NCI-H460 (cell line): ENCODE measurements at places on chromosomes 2 and 18. TPM values are rescaled to one million over a fixed set of nuclear protein-coding genes. Genes with fewer than 3 reads are reported as not detected.

The PLCD4 gene
- 2.8 and 7.6 TPM in 2 replicates for total RNA-seq

The MATN3 gene
- total RNA-seq, result 2.8 and 3.0 TPM in 2 replicates

The SULT1C4 gene
- total RNA-seq, result not detected in 2 replicates

The MYO5B gene
- 25.0 and 26.2 TPM in 2 replicates for total RNA-seq

The RIT2 gene
- total RNA-seq, result not detected in 2 replicates

The AQP12A gene
- total RNA-seq, result not detected in 2 replicates

The SCYGR8 gene
- not detected in 2 replicates for total RNA-seq

The MALL gene
- total RNA-seq, result 20.9 and 27.7 TPM in 2 replicates

The CHMP3 gene
- 55.4 and 56.4 TPM in 2 replicates for total RNA-seq

The FAM136A gene
- 55.9 and 65.5 TPM in 2 replicates for total RNA-seq

The TMEM37 gene
- total RNA-seq, result 1.4 and 2.5 TPM in 2 replicates

The DPP10 gene
- 38.3 and 53.0 TPM in 2 replicates for total RNA-seq

The CACNB4 gene
- 0.20 TPM in 1 of 2 replicates, not detected in the other for total RNA-seq

The BBS5 gene
- 5.4 and 6.2 TPM in 2 replicates for total RNA-seq

The REG3G gene
- total RNA-seq, result not detected in 2 replicates

The NEUROD1 gene
- total RNA-seq, result not detected in 2 replicates

The NEU4 gene
- 0.35 and 0.37 TPM in 2 replicates for total RNA-seq

The ANKRD36C gene
- total RNA-seq, result 16.8 and 19.5 TPM in 2 replicates

The ARL4C gene
- 0.69 and 1.2 TPM in 2 replicates for total RNA-seq

The RGPD5 gene
- 11.7 and 22.1 TPM in 2 replicates for total RNA-seq

The PRKAG3 gene
- not detected in 2 replicates for total RNA-seq

The SOS1 gene
- total RNA-seq, result 19.0 and 21.2 TPM in 2 replicates

The ABCB11 gene
- total RNA-seq, result not detected in 2 replicates

The ELOA2 gene
- total RNA-seq, result not detected in 2 replicates

The MRPL44 gene
- 55.7 and 62.1 TPM in 2 replicates for total RNA-seq

The RFTN2 gene
- 0.20 and 0.87 TPM in 2 replicates for total RNA-seq

The GALR1 gene
- not detected in 2 replicates for total RNA-seq

The CD8B2 gene
- total RNA-seq, result not detected in 2 replicates

The RESP18 gene
- total RNA-seq, result not detected in 2 replicates

The MREG gene
- total RNA-seq, result 3.4 and 4.1 TPM in 2 replicates
